HFFc6 (cell line): ENCODE measurements at places on chromosomes 4 and X. TPM values are rescaled to one million over a fixed set of nuclear protein-coding genes. Genes with fewer than 3 reads are reported as not detected.

DNA sequence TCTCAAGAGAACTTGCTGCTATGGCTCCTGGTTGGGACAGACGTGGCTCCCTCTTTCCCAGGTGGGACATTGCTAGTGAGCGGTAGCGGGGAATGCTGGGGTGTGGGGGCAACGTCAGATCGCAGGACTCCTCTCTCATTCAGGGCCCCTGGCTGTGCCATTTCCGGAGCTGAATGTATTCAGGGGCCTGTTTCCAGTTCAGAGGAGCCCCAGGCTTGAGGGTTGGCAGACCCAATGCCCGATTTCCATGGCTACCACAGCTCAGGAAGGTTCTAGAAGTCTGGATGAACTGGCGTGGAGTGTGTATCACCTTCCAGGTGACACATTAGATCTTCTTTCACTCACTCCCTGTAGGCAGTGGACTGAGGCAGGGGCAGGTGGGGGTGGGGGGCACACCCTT is 26.2 kb upstream of the CRMP1 start:
- no peaks in the 10 kb centered on the region for H3K4me1 ChIP-seq
- no peak for DNase-seq
- no peak overlapping the region for H3K27ac ChIP-seq
- H3K4me3 ChIP-seq, result no peak overlapping the region

DNA sequence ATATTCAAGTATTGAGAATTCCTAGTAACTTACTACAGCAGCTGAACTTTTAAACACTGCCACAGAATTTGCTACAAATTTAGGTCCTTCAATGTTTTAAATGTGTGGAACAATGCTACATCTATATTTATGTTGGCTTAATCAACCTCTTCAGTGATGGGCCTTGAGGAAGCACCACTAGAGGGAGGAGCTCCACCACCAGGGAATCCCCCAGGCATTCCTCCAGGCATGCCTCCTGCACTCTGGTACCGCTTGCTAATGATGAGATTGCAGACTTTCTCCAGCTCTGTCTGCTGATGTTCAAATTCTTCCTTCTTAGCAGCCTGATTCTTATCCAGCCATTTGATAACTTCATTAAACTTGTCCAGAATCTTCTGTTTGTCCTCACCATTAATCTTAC is 190.8 kb downstream of the HTR2C start:
- DNase-seq, result no peak
- no peaks in the 10 kb centered on the region for H3K36me3 ChIP-seq
- H3K4me1 ChIP-seq, result no peaks in the 10 kb centered on the region
- H3K27me3 ChIP-seq, result peaks cover 1% of the 10 kb centered on the region; the same call in 1 of the 2 replicates
- no peak overlapping the region for H3K4me3 ChIP-seq
- no peak overlapping the region for H3K27ac ChIP-seq

LPAR4 gene
- total RNA-seq, result not detected in 3 replicates

DNA sequence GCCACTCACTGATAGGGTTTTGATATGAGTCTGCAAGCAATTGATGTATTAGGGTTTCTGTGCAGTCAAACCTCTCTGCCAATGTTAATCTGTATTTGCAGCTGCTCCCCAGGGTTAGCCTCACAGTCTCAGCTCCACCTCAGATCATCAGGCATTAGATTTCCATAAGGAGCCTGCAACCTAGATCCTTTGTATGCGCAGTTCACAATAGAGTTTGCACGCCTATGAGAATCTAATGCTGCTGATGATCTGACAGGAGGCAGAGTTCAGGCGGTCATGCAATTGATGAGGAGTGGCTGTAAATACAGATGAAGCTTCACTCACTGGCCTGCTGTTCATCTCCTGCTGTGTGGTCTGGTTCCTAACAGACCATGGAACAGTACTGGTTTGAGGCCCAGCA is 280.6 kb downstream of the PAPSS1 start:
- no peaks in the 10 kb centered on the region for H3K4me1 ChIP-seq
- no peaks in the 10 kb centered on the region for H3K27me3 ChIP-seq
- H3K4me3 ChIP-seq, result no peak overlapping the region
- no peaks in the 10 kb centered on the region for H3K36me3 ChIP-seq
- no peak overlapping the region for H3K27ac ChIP-seq

TDO2 gene
- total RNA-seq, result not detected in 3 replicates

DNA sequence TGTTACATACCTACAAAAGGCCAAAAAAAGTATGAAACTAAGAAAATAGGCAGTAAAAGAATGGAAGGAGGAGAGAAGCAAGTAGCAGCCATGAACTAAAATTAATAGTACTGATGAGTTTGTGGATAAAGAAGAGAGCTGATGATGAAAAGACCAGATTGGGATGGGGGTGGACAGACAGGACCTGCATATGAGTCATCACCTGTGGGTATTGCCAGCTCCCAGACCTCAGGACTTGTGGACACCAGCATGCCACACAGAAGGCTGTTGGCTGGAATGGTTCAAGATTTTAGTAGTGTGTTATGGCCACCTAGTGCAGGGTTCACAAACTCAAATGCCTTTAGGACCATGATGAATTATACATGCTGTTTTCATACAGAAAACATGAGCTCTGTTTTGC is 58.9 kb downstream of the ARX start:
- no peak overlapping the region for H3K4me3 ChIP-seq
- H3K27me3 ChIP-seq, result no peaks in the 10 kb centered on the region
- H3K4me1 ChIP-seq, result peaks cover 7% of the 10 kb centered on the region; the same call in 1 of the 2 replicates
- DNase-seq, result no peak
